ENCODE measurements at places on chromosomes 13 and 19.

DNA sequence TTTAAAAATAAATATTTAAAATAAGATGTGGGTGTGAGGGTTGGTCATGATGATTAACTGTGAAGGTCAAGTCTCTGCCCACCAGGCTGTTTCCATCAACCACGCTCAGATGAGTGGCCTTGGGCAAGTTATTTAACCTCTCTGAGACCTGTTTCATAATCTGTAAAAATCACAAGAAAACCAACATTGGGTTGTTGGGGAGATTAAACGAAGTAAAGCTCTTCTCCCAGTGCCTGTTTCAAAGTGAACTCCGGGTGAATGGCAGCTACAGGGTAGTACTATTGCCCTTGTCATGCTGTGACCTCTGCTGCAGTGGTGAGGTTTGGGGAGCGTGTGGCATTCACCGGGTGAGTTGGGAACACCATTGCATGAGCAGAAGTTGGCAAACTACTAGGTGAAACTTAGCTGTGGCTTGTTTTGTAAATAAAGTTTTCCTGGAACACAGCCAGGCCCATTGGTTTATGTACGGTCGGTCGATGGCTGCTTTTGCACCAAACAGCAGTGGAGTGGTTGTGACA, 153.2 kb downstream of the USP12 start:
- DNase-seq: no peak

DNA sequence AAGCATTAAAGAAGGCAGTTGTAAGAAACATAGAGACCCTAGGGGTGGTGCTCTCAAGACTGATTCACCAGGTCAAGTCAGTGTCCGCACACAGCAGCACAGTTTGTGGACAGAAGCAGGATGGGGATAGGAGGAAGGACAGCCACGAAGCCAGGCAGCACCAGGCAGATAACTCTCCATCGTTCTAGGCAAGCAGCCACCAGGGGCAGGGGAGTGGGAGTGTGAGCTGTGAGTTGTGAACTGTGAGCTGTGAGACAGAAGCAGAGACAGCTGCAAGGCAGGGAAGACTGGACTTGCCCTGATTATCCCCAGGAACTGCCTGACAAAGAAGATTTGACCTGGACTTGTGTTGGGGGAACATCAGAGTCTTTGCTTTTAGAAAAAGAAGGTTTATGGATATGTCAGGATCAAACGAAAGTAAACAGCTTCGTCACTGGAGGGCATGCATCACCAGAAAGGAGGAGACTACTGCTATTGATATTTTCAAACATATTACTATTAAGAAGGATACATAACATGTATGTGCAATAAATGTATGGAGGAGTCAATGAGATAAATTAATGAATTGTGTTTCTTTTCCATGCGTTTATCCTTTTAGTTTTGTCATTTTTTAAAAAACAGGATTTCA, 286.1 kb downstream of the IRS2 start:
- no peak for DNase-seq

- DNase-seq: no peak
Measured at GRCh38 chr19:54305141-54305540, 7.8 kb downstream of the LILRA5 start.

GRCh38 chr19:9848060-9848459, 12.9 kb downstream of the PIN1 start:
- DNase-seq: no peak

GRCh38 chr13:114161644-114162532, 17.2 kb upstream of the CFAP97D2 start:
- DNase-seq: no peak

GRCh38 chr13:26025196-26025595, 26.6 kb downstream of the SHISA2 start:
- no peak for DNase-seq

Measured in fibroblast of skin of left biceps (primary cell).